ENCODE measurements at places on chromosomes 7 and 10.

GRCh38 chr10:71314028-71314693, 4.9 kb upstream of the SLC29A3 start:
- peak; percentile 47 for DNase-seq

- no peak for DNase-seq
Measured at GRCh38 chr7:53811555-53812079, 730.6 kb upstream of the VSTM2A start.

- DNase-seq: no peak
Measured at GRCh38 chr7:30140456-30140855, 5.7 kb downstream of the MTURN start.

- DNase-seq: no peak
Measured at GRCh38 chr7:106959753-106960152, 84.8 kb upstream of the PRKAR2B start.

Data from activated T-cell treated with anti-CD3 and anti-CD28 coated beads for 1 hour (primary cell).